ENCODE measurements at places on chromosomes 3 and 15. TPM values are rescaled to one million over a fixed set of nuclear protein-coding genes. Genes with fewer than 3 reads are reported as not detected.

DNA sequence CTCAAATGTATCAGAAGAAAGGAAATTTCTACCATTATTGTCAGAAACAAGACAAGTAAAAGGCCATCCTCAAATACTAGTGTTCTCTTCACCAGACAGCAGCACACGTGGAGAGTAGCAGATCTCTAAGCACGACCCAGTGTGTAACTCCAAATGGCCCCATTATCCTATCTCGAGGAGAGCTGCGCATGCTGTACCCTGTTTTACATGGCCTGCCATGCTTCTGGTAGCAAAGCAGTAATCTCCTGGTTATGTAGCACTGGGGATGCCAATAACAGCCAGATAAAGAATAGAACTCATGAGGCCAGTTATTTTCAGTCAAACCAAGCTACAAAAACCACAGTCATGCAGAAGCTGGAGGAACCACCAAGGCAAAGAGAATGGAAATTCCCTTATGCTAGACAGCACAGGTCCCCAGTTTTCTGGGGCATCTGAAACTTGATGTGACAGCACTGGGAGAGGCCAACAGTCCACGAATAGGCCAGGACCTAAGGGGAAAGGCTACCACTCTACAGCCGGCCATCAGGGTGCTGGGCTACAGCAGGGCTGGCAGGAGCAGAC, 73.0 kb downstream of the LIPC start:
- no peak for DNase-seq

DNA sequence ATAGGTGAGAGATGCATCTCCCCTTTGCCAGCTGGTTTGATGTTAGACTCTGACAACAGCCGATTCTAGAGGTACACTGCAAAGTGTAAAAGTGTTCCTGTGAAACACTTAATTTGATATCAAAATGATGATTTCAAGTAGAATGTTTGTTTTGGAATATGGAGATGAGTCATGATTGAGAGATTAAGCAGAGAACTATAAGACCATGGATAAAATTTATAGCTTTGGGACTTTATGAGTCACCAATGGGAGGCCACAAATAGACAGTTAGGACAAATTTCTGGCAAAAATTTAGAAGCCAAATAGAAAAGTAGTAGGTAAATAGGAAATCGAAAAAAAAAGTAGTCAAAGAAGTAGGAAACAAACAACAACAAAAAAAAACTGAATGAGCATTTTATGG, 672.5 kb downstream of the NSUN3 start:
- no peak for DNase-seq

GRCh38 chr15:70777170-70777926, 14.0 kb upstream of the UACA start:
- no peak for DNase-seq

- peak; percentile 4 for DNase-seq
Measured at GRCh38 chr3:97658668-97659285, 105.8 kb upstream of the ARL6 start.

The RLBP1 gene
- not detected for total RNA-seq

- DNase-seq = no peak
Measured at GRCh38 chr3:140378571-140379340, 299.1 kb upstream of the TRIM42 start.

GRCh38 chr3:190321789-190322603, at the start of gene CLDN1:
Gene CLDN1, minus strand, starts transcription at chr3:190322446. Its CDS starts 240 bp downstream, at chr3:190322206.
- DNase-seq = peak; percentile 24

The COL8A1 gene
- total RNA-seq = 98.6 TPM

DNA sequence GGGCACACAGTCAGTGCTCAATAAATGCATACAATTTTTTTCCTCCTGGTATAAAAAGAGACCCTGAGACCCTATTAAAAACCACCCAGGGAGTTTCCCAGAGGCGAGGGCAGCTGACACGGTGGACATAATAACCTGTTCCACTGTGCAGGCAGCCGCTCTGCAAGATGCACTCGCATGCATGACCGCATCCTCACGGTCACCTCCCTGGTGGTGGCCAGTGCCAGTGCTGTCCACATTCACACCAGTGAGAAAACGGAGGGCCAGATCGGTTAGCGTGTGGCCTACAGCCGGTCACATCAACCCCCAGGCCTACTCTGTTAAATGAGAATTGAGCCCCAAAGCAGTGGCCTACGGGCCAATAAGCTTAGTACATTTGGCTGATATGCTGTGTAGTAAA, 24.8 kb downstream of the SH3BP5 start:
- no peak for DNase-seq

Data from dermis microvascular lymphatic vessel endothelial cell (primary cell).